ENCODE measurements at places on chromosomes 6 and 20.

DNA sequence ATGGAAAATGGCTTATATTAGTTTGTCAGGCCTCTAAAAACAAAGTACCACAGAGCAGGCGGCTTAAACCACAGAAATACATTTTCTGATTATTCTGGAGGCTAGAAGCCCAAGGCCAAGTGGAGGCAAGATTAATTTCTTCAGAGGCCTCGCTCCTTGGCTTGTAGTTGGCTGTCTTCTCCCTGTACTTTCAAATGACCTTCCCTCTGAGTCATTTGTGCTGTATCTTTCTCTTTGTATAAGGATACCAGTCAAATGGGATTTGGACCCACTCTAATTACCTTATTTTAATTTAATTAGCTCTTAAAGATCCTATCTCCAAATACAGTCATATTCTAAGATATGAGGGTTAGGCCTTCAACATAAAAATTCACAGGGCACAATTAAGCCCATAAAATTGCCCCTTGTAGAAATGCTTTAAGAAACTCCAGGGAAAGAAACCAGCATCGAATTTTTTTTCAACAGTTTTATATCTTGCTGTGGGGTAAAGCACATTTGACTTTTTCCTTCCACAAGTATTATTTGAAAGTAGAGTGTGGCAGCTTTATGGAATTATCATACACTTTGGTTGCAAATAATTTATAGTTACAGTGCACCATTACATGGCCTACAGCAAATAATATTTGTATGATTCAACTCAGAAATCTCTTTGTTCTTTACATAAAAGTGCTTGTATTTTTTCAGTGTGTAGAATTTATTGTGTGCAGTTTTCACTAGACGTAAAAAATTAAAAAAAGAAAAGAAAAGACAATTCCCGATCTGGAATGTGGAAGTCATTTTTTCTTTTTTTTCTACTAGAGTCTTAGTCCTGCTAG lies 706.1 kb downstream of the KIF16B start:
- DNase-seq, result no peak

GRCh38 chr6:10310330-10310653 lies 104.6 kb downstream of the TFAP2A start:
- DNase-seq, result no peak

DNA sequence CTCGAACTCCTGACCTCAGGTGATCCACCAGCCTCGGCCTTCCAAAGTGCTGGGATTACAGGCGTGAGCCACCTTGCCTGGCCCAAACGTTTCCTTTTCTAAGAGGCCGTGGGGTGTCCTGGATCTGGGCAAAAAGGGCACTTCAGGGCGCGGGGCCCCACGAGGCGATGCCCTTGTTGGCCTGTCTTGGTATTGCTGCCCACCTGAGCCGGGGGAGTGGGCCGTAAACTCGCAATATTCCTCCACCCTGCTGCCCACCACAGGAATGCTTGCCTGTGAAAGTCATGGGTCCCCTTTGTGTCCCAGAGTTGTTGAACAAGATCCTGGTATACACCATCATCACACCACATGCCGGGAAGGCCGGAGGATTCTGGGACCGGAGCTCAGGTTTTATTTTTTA lies 49.0 kb downstream of the SSR1 start:
- no peak for DNase-seq

DNA sequence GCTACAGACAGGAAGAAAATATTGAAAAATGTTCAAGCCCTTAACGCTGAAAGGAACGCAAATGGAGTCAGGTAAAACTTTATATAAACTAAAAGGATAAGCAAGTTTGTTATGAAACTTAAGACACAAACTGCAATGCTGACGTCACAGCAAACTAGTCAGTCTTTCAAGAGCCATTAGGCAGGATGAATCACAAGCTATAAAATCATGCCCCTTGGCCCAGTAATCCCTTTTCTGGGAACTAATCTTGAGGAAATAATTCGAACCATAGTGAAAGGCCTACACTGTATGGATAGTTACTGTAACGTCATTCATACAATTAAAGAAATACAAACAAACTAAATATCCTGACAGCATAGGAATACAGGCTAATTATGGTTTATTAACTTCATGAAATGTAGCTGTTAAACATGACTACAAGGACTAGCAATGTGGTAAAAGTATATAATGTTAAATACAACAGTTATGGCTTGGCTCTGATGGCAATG lies 42.7 kb upstream of the HINT3 start:
- DNase-seq, result no peak

DNA sequence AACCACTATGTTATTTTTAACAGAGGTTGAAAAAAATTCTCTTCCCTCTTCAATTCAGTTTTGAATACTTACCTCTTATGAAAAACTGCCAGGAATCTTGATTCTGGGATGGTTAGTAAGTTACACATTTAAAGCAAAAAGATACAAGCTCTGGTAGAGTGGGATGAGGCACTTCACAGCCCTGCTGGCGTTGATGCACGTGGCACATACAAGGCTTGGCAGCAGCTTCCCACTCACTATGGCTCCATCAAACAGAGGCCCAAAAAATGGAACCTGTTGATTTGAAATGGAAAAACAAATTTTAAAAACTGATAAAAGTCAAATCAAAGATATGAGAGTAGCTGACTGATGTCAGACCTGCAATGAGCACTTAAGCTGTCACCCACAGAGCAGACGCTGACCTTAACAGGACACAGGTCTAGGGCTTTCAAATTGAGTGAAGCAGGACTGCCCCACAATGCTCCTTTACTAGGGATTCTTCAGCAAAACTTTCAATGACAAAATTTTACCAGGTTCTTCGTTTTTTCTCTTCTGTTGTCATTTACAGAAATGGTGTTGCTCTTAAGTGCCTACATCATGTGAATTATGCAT lies 104.9 kb downstream of the INSM1 start:
- no peak for DNase-seq

- DNase-seq, result no peak
These were observed 200.7 kb downstream of the KHDC1L start for GRCh38 chr6:73024598-73024997.

DNA sequence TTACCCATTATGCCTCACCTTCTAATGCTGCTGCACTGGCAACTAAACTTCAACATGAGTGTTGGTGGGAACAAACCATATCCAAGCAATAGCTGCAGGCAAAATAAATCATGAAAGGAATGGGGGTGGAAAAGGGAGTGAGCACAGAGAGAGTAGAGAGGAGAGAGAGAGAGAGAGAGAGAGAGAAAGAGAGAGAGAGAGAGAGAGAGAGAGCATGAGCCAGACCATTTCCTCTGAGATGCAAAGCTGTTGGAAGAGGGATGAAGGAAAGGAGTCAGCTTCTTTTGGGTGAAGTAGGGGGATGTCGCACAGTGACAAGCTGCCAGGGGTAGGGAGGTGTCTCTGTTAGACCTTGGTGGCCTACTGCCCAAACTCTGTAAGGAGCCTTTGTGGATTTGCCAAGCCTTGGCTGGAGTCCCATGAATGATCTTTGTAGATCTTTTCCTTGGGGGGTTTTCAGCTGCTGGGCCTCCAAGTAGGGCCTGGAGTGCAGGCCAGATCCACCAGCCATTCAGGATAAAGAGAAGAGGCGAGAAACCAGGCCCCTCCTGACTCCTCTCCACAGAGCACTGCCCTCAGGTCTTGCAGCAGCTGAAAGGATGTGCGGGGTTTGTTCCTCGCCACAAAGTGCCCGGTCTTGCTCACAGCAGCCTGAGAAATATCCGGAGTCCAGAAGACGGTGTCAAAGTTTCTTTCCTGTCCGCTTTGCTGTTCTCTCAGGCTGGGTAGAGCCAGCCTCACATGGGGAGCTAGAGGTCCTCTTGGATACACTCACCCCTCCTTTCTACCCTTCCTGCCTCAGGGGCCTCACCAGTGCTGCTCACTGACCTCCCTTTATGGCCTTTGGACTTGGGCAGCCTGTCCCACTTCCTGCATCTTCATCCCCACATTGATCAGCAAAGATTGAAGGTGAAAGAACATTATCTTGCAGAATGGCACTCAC lies 17.8 kb downstream of the BTBD3 start:
- no peak for DNase-seq

- DNase-seq, result peak; percentile 48
These were observed at the start of gene SLC26A8 for GRCh38 chr6:36023996-36024795. TSS of gene SLC26A8 (minus strand) at chr6:36024641. CDS start at chr6:36019707, 4,934 bp downstream.

GRCh38 chr6:166516251-166516884 lies 70.1 kb downstream of the RAMACL start:
- DNase-seq, result no peak

DNA sequence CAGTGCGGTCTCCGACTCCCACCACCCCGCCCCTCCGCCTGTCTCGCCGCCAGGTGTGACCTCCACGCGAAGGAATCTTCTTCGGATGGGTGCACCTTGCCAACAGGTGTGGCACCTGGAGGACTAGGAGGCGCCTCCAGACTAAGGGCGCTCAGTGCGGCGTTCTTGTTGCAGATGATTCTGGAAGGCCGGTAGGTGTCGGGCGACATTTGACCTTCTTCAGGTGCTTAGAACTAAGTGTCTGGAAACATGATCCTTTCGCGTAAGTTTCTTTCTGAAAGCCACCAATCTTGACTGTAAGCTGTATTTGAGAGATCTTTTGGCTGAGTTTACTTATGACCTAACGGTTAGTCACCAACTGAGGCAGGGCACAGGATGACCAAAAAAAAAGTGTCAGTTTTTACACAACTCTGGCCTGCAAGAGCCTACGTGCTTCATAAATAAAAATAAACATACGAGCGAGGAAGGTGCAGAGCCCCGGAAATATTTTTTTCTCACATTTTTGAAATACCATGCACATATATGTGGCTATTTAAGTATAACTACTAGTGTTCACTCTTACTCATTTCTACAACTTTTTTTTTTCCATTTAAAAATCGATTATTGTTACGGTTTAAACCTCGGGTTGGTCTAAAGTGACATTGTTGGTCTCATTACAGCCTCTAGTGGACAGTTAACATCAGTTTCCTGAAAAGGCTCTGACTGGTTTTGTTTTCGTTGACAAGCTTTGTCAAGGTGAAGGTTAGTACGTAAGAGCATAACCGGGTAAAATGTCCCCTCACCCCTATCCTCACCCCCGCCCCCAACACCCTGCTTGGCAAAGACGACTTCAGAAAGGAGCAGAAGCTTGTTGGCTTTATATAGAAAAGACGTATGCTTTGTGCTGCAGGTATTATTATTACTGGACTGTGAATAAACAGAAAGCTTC lies 1.6 kb upstream of the ATXN1 start:
- no peak for DNase-seq

DNA sequence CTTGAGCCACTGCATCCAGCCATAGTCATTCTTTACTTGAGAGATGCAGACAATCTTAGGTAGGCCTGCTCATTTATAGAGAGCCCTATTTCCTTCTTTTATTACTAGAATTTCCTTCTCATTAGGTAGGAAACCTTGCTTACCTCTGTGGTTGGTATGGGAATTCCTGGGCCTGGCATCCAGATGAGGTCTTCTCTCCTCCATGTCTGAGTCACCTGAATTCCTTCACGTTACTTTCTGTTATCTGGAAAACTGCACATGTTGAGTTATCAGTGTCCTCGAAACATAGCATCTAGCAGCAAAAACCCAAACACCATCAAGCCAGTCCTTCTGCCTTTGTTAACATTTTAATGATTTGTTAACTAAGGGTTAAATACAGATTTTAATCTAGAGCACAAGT lies 2.2 kb downstream of the ZNFX1 start:
- DNase-seq, result no peak

DNA sequence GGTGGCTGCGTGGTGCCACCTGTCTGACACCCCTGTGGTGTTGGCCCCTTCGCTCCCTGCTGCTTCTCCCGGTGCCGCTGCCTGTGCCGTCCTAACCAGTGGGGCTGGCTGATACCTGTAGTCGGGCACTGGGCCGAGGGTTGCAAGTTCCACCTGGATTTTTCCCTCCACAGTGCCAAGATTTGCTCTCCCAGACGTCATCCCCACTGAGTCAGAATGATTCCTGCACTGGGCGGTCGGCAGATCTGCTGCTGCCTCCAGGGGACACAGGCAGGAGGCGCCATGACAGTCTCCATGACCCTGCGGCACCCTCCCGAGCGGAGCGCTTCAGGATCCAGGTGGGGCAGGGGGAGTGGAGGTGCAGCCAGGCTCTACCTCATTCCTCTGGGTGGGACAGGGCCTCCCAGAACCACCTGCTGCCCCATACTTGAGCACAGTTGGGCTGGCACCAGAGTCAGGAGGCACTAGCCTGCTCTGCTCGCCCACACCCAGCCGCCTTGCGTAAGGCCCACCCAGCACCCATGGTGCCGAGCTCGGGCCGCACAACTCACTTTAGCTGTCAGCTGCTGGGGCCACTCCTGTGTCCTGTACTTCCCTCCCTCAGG lies 60.2 kb downstream of the TCP11 start:
- DNase-seq, result no peak

GRCh38 chr6:29705389-29706231 lies 17.6 kb upstream of the HLA-F start:
- no peak for DNase-seq

- DNase-seq, result no peak
These were observed 229.4 kb upstream of the PLN start for GRCh38 chr6:118318648-118319047.

DNA sequence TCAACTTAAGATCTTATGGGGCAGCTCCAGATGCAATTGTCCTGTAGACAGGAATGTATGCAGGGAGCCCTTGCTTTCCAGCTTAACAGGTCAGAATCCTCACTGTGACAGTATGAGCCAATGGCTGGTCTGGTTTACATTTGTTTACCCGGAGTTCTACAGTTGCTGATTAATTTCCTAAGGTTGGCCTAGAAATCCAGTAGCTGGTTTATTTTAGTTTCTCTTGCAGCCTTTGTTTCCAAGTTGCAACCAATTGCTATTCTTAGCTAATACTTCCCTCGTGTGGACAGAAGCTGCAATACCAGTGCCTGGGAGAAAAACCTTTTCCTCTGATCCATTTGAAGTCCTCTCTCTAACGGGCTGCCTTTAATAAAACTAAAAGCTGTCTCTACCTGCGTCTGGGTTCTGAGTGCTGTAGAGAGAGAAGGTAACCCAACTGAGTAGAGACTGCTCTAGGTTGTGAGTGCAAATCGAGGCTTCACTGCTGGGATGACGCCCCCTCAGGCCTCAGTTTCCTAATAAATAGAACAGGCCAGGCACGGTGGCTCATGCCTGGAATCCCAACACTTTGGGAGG lies 45.9 kb downstream of the ZNF217 start:
- DNase-seq, result peak; percentile 56

- DNase-seq, result peak; percentile 32
These were observed 59.9 kb downstream of the SLC22A2 start for GRCh38 chr6:160198606-160199211.

DNA sequence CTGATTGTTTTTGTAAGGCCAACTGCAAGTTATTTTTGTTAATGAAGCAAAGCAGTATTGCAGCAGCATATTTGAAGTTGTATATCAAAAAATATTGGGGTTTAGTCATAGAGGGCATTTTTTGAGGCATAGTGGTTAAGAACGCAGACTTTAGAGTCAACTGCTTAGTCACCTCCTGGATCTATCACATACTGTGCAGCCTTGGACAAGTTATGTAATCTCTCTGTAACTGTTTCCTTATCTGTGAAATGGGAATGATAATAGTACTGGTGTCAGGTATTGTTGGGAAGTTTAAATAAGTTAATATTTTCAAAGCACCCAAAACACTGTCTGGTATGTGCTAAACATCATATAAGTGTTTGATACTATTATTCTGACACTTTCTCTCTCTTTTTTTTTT lies 27.2 kb upstream of the EFHC1 start:
- DNase-seq, result no peak

- DNase-seq, result peak; percentile 51
These were observed 205.9 kb downstream of the ZMYND8 start for GRCh38 chr20:47150403-47151152.

GRCh38 chr6:111984081-111984480 lies 69.8 kb upstream of the CCN6 start:
- no peak for DNase-seq

- DNase-seq, result no peak
These were observed 52.3 kb downstream of the SLX4IP start for GRCh38 chr20:10487142-10488136.
